SW 1271 (cell line): ENCODE measurements at places on chromosomes 11 and 22.

DNA sequence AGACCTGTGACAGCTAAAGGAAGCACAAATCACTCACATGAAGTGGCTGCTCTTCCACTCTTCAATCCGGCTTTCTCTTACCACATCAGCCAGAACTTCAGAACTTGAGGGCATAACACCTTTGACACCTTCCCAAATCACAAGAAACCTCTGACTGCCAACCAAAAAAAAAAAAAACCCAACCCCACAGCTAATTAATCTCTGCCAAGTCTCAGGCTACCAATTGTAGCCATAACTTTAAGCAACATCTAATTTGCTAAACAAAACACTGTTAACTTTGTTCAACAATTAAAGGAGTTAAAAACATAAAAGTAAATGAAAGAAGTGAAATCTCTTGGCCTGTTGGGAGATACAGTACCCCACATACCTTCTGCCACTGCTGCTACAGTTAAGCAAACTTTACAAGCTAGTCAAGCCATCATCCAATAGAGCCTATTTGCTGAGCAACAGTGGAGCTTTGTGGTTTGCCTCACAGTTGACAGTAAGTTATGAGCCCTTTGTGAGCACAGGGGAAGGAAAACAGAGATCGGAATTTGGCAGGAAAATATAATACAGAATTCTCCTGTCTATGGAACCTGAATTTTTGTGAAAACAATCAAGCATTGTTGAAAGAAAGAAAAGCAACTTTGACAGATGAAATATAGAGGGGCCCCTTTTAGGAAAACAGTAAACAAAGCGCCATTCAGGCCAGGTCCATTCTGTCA is at the start of gene SOX6:
SOX6 (minus strand) TSS at position 490 of the 704 bp plus-strand sequence. CDS start 15,298 bp downstream, outside the sequence.
- no peak for DNase-seq

DNA sequence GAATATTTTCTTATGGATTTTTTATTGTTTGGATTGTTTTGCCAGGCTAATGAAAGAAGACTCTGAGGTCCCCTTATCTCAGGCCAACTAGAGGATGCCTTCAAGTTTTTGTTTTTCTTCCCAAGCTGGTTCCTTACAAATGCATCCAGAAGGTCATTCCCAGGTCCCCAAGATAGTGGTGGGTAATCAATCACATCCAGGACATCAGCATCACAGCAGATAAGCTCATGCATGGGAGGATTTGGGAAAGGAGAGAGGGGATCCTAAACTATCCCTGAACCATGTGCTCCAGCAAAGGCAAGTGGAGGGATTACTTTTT is 20.7 kb downstream of the FZD4 start:
- no peak for DNase-seq

DNA sequence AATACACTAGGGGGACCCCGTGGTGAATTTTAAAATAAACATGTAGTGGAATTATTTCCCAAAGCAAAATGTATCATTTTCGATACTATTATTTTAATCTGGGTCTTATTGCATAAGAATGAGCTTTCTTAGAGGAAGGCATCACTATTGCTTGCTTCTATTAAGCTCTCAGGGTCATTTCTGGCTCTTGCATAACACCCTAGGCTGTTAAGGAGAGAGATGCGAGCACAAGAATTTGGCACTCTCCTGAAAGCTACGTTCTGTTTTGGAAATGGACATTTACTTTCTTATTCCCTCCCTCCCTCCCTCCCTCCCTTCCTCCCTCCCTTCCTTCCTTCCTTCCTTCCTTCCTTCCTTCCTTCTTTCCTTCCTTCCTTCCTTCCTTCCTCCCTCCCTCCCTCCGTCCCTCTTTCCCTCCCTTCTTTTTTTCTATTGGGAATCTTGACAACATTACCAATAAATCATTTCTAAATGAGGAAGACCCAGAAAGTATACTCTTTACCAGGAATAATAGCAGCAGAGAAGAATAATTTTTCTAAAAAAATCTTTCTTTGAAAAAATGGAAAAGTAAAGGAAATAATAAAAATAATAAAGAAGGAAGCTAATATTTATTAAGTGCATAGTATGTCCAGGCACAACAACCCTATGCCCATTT is 83.6 kb upstream of the BDNF start:
- DNase-seq = no peak

DNA sequence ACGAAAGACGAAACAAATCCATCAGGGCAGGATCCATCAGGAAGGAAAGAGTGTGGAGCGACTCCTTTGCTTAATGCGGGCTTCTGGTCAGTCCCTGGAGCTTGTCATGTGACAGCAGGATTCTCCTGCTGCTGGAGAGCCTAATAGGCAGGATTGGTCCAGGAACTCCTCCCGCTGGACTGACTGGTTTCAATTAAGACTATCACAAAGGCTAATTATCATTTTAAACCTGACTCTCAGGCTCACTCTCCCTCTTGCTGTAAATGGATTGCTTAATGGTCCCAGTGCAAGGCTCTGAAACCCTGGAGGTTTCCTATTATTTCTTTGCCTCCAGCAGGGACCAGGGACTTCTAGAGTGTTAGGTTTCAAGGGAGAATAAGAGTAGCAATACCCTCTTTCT is 493.8 kb downstream of the NTM start:
- no peak for DNase-seq

- no peak for DNase-seq
Observed at GRCh38 chr11:72589802-72590761, 84.1 kb downstream of the PDE2A start.

DNA sequence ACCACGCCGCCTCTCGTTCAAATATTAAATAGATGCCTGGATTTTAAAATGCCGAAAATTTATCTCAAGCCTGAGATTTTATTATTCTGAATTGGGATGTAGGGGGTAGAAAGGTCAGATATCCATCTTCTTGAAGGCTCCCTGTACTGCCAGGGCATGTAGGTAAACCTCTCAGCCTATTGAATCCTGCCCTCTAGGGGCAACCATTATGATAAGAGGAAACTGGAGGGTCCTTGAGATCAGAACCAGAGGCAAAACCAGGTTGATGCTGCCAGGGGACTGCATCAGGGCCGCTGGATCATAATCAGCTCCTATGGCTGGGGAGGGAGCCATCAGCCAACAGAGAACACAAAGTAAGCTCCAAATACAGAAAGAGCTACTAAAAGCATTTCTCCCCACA is 92.4 kb downstream of the KCNC1 start:
- no peak for DNase-seq

DNA sequence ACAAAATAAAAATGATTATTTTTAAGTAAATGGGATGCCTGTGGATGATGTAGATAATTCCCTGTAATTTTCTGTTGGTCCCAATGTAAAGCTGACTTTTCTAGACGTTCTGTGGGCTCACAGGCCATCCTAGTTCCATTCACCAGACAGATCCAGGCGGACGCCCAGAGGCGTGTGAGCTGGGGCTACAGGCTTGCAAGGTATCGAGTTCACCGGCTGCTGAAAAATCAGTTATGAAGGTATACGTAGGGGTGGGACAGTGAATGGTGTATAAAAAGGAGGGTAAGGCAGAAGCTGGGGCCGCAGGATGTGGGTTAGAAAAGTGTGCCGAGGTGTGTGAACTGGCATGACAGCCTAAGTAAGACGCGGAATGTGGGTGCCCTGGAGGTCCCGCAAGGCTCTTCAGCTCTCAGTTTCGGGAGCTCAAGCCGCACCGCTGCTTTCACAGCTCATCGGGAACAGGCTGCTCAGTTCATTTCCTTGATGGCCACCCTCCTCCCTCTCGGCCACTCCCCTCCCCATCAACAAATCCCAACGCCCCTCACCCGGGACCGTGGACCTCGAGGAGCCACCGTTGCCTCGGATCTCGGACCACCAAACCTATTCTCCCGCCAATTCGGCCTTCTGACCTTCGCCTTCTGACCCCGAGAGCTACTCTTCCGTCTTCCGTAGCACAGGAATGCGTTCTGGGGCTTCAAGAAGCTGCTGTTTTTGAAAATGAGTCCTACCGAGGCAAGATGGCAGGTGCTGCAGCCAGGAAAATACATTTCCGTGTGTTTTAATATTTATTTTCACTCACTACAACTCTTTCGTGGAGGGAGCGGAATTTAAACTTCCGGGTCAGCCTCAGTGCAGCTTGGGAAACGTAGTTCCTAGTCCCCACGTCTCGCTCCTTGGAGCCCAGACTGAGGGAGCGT is at the start of gene XNDC1N:
XNDC1N (minus strand) TSS at position 775 of the 917 bp plus-strand sequence. CDS start 5,241 bp downstream, outside the sequence.
- peak; percentile 97 for DNase-seq

DNA sequence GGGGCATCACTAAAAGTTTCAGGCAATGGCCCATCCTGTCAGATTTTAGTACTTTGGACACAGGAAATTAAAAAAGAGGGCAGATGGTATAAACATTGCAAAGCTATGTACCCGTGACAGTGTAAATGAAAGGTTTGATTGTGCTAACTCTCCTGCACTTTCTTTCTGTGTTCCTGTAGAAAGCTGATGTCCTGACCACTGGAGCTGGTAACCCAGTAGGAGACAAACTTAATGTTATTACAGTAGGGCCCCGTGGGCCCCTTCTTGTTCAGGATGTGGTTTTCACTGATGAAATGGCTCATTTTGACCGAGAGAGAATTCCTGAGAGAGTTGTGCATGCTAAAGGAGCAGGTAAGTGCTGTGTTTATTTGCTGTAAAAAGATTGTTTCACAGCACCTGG is 10.3 kb downstream of the CAT start:
- DNase-seq = no peak

DNA sequence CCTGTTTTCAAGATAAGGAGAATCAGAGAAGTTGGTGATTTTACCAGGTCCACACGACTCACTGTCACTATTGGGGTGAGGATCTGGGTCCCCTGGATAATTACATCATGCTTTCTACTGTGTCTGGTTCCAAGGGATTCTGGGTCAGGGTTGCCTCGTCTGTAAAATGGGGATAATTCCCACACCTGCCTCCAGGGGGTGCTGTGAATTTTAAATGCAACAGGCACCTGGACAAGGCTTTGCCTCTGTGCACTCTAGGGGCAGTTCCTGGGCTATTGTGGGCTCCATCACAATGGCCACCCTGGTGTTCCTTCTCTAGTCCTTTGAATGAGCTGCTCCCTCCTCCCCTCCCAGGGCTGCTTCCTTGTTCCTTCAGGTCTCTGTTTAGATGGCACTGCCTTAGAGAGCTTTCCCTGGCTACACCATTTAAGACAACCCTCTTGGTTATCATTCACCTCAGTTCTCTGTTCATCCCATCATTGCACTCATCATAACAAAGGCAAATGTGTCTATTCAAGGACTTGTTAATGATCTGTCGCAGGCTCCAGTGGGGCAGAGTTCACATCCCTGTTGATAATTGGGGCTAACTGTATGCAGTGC is 178.6 kb downstream of the MIAT start:
- no peak for DNase-seq

- DNase-seq = no peak
Observed at GRCh38 chr11:91700854-91701253, 523.8 kb upstream of the FAT3 start.

DNA sequence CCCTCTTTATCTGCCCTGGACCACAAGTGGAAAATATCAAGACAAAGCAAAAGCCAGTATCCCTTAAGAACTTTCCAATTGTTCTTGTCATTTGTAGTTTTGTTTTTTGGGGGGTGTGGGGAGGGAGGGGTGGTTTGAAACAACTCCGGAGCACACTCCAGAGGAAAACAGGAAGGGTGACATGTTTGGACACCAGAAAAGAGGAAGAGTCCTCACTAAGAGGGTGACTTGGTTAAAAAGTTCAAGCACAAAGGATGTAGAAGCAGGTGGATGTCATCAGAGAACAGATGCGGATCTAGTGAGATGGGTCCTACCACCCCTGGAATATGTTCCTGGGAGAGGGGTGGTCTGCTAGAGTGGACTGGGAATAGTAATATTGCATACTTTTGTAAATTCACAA is 25.8 kb downstream of the ADAMTS8 start:
- DNase-seq = no peak

DNA sequence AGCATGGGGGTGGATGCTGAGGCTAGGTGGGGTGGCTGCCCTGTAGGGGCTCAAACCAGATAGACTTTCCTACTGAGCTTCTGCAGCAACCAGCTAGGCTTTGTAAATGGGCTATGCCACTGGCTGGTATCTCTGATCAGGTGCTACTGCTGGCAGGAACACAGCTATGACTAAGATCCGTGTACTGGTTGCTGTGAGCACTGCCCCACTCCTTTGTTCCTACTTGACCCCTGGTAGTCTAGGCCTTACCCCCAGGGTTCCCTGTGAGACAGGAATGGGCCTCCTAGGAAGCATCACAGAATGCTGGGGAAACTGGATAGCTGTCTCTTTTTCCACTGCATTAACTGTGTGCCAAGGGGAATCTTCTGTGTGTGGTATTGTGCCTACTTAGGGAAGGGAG is 58.4 kb upstream of the GAB2 start:
- no peak for DNase-seq

DNA sequence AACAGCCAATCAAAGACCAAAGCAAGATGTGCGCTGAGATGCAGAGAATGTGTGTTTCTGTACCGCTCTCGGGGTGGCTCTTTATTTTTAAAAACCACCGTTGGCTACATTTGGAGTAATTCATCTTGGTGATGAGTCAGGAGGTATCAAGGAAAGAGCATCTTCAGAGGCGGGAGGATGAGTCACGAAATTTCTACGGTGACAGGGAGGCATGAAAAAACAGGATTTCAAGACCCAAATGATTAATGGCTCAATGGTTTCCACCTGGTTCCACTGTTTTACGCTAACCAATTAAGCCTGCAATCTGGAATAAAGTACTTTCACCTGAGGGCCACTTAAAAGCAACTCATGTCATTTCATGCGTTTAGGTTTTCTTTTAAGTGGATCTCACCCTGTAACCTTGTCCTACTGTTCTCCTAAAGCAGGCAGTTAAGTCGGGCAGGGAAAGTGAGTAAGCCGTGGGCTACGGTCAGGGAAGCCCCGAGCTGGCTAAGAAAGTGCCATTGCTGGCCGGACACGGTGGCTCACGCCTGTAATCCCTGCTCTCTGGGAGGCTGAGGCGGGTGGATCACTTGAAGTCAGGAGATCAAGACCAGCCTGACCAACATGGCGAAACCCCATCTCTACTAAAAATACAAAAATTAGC is 74.6 kb downstream of the CELSR1 start:
- no peak for DNase-seq

DNA sequence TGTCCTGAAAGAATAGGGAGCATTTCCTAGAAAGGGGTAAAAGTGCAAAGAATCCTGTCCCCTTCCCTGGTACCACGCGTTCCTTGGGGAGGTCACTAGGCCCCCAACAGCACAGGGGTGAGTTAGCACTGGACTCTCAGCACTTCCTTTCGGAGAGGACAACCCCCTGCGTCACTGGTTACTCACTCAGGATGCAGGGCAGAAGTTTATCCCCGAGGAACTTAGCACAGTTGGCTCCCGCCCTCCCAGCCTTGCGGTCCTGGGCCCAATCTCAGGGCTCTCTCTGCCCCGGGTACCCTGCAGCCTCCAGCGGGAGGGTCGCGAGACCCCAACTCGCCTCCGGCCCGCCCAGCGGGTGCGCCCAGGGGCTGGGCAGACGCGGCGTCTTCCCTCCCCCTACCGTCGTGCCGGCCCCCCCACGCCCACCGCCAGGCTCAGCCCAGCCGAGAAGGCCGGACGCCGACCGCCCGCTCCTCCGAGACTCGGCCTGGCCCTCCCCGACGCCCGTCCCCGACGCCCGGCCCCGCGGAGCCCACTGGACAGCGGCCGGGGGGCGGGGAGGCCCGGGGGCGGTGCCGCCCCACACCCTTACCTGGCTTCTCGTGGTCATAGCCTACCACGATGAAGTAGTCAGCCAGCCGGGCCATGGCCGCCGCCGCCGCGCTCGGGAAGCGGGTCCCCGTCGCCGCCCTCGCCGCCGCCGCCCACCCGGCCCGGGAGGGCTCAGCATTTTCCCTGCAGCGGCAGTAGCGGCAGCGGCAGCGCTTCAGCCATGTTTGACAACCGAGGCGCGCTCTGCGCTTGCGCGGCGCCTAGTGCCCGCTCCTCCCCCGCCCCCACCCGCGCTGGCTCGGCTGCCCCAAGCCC is at the start of gene SBF2:
SBF2 (minus strand) TSS at position 797 of the 867 bp plus-strand sequence; CDS start at position 647, 150 bp downstream.
- DNase-seq = peak; percentile 89
